A549 treated with RU486 at 1 μM for 4 hours (cell line): ENCODE measurements at places on chromosomes 5 and 9. TPM values are rescaled to one million over a fixed set of nuclear protein-coding genes. Genes with fewer than 3 reads are reported as not detected.

PCDHA10 gene
- total RNA-seq = 0.01 to 0.05 TPM in 2 of 5 replicates, not detected in the others

SPATA31E1 gene
- not detected in 5 replicates for total RNA-seq

RAD1 gene
- 27.5 to 42.5 TPM (median 34.8 TPM) in 5 replicates for total RNA-seq

SPAAR gene
- not detected in 5 replicates for total RNA-seq

JAKMIP2 gene
- not detected in 5 replicates for total RNA-seq

ARID3C gene
- 0.07 to 0.17 TPM (median 0.13 TPM) in 3 of 5 replicates, not detected in the others for total RNA-seq

LRRC19 gene
- not detected in 5 replicates for total RNA-seq

HK3 gene
- total RNA-seq = not detected in 5 replicates

KIF12 gene
- total RNA-seq = 1.4 to 2.7 TPM (median 2.1 TPM) in 5 replicates

KCNV2 gene
- total RNA-seq = not detected in 5 replicates

FABP6 gene
- total RNA-seq = 0.87 to 1.6 TPM (median 1.5 TPM) in 5 replicates

SMIM33 gene
- not detected in 5 replicates for total RNA-seq

CAVIN4 gene
- total RNA-seq = 0.26 to 0.56 TPM (median 0.54 TPM) in 5 replicates

SEMA5A gene
- not detected in 5 replicates for total RNA-seq
